ENCODE measurements at places on chromosomes 7 and 10. TPM values are rescaled to one million over a fixed set of nuclear protein-coding genes. Genes with fewer than 3 reads are reported as not detected.

GRCh38 chr10:35643151-35644049 is 1.3 kb upstream of the FZD8 start:
- peak; percentile 76 for DNase-seq
- no peaks in the 10 kb centered on the region for H3K27me3 ChIP-seq
- peak overlapping the region; percentile 90 for H3K27ac ChIP-seq
- no peaks in the 10 kb centered on the region for H3K36me3 ChIP-seq

DNA sequence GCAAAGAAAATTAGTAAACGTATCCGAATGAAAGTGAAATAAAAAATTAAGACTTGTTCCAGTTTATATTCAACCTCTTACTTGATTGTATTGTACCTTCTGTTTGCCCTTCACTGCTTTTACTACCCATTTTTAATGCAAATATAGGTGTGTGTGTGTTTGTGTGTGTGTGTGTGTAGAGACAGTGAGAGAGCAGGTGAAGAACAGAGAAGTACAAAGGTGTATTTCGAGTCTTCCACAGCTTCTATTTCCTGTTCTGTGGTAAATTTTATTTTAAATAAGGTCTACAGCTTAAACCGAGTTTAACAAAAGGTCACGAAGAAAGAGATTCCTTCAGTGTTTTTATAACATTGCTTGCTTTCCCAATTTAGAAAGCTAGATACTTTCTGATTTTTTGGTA is 12.7 kb upstream of the SVIL start:
- peak overlapping the region; percentile 19 for H3K27ac ChIP-seq
- DNase-seq, result no peak
- H3K36me3 ChIP-seq, result no peaks in the 10 kb centered on the region
- no peaks in the 10 kb centered on the region for H3K27me3 ChIP-seq

DNA sequence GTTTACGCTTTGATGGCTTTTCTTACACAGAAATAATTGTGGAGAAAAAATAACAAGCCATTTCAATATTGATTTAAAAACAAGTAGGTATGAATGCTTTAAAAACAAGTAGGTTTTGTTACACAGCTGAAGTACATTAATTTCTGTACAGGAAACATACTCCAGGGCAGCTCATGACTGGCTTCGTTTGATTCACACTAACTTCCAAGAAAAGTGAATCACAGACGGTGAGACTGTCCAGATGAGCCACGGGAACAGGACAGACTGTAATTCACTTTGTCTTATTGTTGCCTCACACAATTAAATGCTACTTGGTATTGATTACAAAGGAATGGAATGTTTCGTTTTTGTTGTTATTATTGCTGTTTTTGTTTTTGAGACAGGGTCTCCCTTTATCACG is 26.6 kb upstream of the SNX10 start:
- H3K4me1 ChIP-seq, result no peaks in the 10 kb centered on the region
- no peaks in the 10 kb centered on the region for H3K36me3 ChIP-seq
- DNase-seq, result no peak

DNA sequence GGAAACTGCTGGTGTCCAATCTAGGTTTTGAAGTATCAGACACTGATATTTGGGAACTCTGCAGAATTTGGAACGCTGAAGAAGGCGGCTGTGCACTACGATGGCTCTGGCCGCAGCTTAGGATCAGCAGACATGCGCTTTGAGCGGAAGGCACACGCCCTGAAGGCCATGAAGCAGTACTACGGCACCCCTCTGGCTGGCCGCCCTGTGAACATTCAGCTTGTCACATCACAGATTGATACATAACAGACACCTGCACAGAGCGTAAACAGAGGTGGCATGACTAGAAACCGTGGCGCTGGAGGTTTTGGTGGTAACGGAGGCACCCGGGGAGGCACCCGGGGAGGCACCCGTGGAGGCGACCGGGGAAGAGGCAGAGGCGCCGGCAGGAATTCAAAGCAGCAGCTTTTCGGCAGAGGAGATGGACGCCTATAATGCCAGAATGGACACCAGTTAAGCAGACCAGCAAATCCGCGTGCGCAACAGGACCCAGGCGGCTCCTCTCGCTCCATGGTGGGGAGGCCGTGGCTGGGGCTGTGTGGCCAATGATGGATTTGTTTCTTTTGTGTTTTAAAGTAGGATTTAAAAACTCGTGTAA is 22.2 kb upstream of the CCL24 start:
- no peaks in the 10 kb centered on the region for H3K27me3 ChIP-seq
- DNase-seq, result no peak
- H3K36me3 ChIP-seq, result no peaks in the 10 kb centered on the region
- H3K4me1 ChIP-seq, result no peaks in the 10 kb centered on the region
- H3K27ac ChIP-seq, result no peak overlapping the region
- H3K4me3 ChIP-seq, result no peak overlapping the region

DNA sequence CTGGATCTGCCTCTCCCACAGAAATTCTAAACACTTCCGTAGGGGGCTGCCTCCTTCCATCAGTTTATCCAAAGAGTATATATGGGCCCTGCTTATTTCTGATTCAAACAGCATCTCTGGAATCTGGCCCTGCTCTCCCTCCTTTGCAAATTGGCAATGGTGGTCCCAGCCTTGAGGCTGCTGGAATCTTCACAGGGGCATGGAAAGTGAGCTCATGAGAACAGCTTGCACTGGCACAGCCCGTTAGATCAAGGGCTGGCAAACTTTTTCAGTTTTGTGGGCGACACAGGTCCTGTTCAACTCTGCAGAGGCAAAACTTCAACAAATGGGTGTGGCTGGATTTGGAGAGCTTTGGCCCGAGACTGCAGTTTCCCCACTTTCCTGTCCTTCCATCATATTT is 526.9 kb downstream of the KCNMA1 start:
- H3K27me3 ChIP-seq, result no peaks in the 10 kb centered on the region
- no peak overlapping the region for H3K27ac ChIP-seq
- H3K4me1 ChIP-seq, result no peaks in the 10 kb centered on the region
- H3K36me3 ChIP-seq, result no peaks in the 10 kb centered on the region
- no peak for DNase-seq

DNA sequence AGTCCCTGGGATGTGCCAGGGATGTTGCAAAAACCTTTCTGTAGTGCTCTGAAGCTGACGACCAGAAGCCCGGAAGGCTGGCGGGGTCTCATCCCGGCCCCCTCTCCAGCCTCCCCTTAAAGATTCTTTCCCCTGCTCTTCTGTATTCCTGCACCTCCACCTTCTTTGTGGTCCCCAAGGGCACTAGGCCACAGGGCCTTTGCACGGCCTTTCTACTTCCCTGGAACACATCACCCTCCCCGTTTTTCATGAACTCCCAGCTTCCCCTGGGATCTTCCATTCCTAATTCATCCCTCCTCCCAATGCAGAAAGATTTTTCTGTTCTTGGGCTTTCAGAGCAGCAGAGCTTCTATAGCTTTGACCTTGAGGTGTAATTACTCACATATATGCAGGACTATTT is 127.0 kb downstream of the CDH23 start:
- peak; percentile 2 for DNase-seq
- no peaks in the 10 kb centered on the region for H3K4me1 ChIP-seq
- no peak overlapping the region for H3K27ac ChIP-seq
- no peaks in the 10 kb centered on the region for H3K27me3 ChIP-seq

- no peak overlapping the region for H3K4me3 ChIP-seq
- H3K36me3 ChIP-seq, result no peaks in the 10 kb centered on the region
- peaks cover 8% of the 10 kb centered on the region for H3K4me1 ChIP-seq
- no peaks in the 10 kb centered on the region for H3K27me3 ChIP-seq
- no peak for DNase-seq
Measured at GRCh38 chr10:641149-642010, 48.1 kb downstream of the DIP2C start.

GRCh38 chr7:26112203-26112740 is 39.7 kb upstream of the NFE2L3 start:
- DNase-seq, result no peak
- no peak overlapping the region for H3K27ac ChIP-seq
- peaks cover 3% of the 10 kb centered on the region for H3K27me3 ChIP-seq
- no peaks in the 10 kb centered on the region for H3K36me3 ChIP-seq

DNA sequence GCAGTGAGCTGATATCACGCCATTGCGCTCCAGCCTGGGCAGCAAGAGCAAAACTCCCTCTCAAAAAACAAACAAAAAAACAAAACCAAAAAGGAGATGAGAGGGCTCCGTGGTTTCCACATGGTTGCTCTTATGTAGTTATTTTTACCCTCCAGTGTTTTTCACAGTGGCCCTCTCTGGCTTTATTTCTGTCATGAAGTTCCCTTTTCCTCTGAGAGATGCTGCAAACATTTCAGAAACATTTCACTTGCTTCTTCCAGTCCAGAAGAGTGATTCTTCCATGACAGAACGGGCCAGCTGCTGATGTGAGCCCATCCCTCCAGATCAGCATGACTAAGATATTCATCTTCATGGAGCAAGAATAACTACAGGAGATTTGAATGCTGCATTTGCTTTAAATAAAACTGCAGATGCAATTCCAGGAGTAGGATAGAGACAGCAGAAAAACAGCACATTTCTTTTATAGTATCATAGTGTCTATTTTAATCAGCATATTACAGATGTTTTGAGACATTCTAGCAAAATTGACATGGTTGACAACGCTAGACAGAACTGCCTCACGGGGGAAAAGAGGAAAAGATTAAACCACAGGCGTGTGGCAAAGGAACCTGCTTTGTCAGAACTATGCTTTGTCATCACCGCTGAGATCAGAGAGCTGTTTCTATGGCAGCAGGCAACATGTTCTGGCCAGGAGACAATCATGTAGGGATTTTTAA is 40.3 kb downstream of the NRCAM start:
- no peak overlapping the region for H3K27ac ChIP-seq
- H3K27me3 ChIP-seq, result peaks cover 11% of the 10 kb centered on the region
- H3K4me3 ChIP-seq, result no peak overlapping the region
- no peaks in the 10 kb centered on the region for H3K4me1 ChIP-seq
- no peak for DNase-seq

- no peak for DNase-seq
- H3K4me1 ChIP-seq, result peaks cover 31% of the 10 kb centered on the region
- H3K36me3 ChIP-seq, result no peaks in the 10 kb centered on the region
- peak overlapping the region; percentile 3 for H3K4me3 ChIP-seq
Measured at GRCh38 chr7:112080441-112080840, 125.8 kb downstream of the DOCK4 start.

- peak; percentile 26 for DNase-seq
- H3K27me3 ChIP-seq, result peaks cover 86% of the 10 kb centered on the region
- peak overlapping the region; percentile 67 for H3K27ac ChIP-seq
- peaks cover 50% of the 10 kb centered on the region for H3K4me1 ChIP-seq
Measured at GRCh38 chr10:27743012-27743876, 2.4 kb downstream of the MKX start.

DNA sequence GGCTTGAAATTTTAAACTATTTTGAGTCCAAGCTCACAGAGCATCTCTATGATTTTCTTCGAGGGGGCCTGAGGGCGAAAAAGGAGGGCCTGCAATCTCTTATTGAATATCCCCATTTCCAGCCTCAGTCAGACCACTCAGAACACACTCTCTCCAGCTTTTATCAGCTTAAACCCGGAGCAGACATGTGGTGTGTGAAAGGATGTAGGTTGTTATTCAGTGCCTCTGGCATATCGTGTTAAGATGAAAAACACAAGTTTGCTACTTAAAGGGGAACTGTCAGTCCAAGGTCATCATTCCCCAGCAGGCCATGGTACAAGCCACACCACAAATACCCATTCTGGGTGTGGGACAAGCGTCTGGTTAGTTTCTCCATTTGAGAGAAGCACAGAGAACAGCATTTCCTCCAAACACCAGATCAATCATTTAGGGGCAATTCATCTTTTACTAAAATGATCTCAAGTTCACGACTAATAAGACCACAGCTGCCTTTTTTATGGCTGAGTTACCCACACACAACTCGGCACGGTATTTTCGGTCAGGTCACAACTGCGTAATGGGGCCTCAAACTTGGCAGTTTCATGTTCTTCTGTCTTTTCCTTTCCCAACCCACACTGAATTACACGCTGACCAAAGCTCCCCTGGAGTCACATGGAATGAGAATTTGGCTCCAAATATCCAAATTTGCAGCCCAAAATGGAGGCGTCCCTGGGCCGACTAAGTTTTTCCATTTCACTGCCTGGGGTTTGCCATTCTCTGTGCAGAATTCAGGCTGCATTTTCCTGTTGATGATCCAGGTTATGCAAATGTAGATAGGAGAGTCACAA is 188.4 kb downstream of the SEM1 start:
- H3K4me3 ChIP-seq, result no peak overlapping the region
- DNase-seq, result peak; percentile 5
- no peaks in the 10 kb centered on the region for H3K36me3 ChIP-seq
- no peaks in the 10 kb centered on the region for H3K4me1 ChIP-seq
- no peaks in the 10 kb centered on the region for H3K27me3 ChIP-seq

GRCh38 chr7:38506756-38507155 is 124.4 kb downstream of the AMPH start:
- H3K27me3 ChIP-seq, result no peaks in the 10 kb centered on the region
- no peak overlapping the region for H3K4me3 ChIP-seq
- no peak overlapping the region for H3K27ac ChIP-seq
- H3K36me3 ChIP-seq, result no peaks in the 10 kb centered on the region
- no peaks in the 10 kb centered on the region for H3K4me1 ChIP-seq

DNA sequence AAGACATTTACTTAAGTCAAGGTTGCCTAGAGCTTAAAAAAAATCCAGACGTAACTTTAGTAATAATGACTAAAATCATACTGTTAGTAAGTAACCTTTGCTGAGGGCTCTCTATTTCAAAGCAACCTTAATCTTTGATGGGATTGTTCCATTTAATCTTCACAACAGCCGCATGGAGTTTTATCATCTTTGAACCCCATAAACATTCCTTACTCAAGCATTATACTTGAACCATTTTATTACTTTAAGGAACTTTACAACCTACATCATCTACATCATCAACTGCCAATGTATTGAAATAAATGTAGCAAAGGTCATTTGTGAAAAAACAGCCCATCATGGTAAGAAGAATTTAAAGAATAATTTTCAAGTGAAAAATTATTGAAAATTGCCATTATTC is 22.9 kb upstream of the CACNB2 start:
- no peak for DNase-seq
- H3K4me1 ChIP-seq, result no peaks in the 10 kb centered on the region
- H3K27me3 ChIP-seq, result no peaks in the 10 kb centered on the region
- H3K4me3 ChIP-seq, result no peak overlapping the region
- H3K27ac ChIP-seq, result no peak overlapping the region

GRCh38 chr10:35574924-35575352 is 30.2 kb upstream of the GJD4 start:
- H3K36me3 ChIP-seq, result peaks cover 48% of the 10 kb centered on the region
- no peak overlapping the region for H3K4me3 ChIP-seq
- no peaks in the 10 kb centered on the region for H3K27me3 ChIP-seq
- no peaks in the 10 kb centered on the region for H3K4me1 ChIP-seq
- no peak for DNase-seq

DNA sequence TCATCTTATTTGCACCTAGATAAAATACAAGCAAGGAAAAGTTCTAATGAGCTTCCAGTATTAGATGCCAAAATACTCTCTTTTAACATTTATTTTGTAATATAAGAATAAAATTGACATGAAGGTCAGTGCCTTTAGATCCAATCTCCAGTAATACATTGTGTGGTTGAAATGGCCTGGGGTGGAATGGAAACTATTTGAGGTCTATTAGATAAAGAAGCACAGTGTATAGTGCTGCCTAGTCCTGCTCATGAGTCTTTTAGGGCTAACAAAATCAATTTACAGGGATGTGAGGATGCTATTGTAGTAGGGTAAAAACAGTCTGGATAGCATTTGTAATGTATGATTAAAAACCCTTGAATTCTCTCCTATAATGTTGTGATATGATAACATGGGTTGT is 84.5 kb upstream of the ETV1 start:
- H3K4me1 ChIP-seq, result peaks cover 10% of the 10 kb centered on the region
- no peak overlapping the region for H3K27ac ChIP-seq
- DNase-seq, result no peak
- no peaks in the 10 kb centered on the region for H3K36me3 ChIP-seq
- no peak overlapping the region for H3K4me3 ChIP-seq

Gene OR2A12
- total RNA-seq, result not detected

Gene GPR85
- 2.1 TPM for total RNA-seq

Gene KCND2
- total RNA-seq, result 0.04 TPM

Gene SCART1
- 0.49 TPM for total RNA-seq

Gene HABP2
- total RNA-seq, result not detected

Gene CUZD1
- 0.16 TPM for total RNA-seq

Gene PTN
- 22.0 TPM for total RNA-seq

Gene BICC1
- total RNA-seq, result 7.3 TPM

Gene CPEB3
- total RNA-seq, result 10.4 TPM
